ENCODE measurements at places on chromosomes 11 and 22.

DNA sequence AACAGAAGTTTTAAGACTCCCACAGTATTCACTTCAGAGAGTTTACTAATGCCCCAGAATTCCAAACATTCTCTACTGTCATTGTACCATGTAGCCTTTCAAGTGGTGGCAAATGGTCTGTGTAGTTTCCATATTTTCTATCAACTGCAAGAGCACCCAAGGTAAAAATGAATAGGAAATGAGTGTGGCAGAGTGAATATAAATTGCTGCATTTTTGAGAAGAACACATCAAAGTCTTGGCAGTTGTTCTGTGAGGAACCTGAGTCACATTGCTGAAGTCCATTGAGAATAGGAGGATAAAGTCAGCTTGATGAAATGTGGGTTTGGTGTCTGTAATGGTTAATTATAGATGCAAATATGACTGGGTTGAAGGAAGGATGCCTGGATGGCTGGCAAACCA, 193.6 kb downstream of the AASDHPPT start:
- DNase-seq = no peak

- no peak for DNase-seq
Observed at GRCh38 chr11:125378571-125378970, 117.5 kb downstream of the FEZ1 start.

GRCh38 chr11:66015454-66015881, 3.7 kb downstream of the CST6 start:
- DNase-seq = no peak

DNA sequence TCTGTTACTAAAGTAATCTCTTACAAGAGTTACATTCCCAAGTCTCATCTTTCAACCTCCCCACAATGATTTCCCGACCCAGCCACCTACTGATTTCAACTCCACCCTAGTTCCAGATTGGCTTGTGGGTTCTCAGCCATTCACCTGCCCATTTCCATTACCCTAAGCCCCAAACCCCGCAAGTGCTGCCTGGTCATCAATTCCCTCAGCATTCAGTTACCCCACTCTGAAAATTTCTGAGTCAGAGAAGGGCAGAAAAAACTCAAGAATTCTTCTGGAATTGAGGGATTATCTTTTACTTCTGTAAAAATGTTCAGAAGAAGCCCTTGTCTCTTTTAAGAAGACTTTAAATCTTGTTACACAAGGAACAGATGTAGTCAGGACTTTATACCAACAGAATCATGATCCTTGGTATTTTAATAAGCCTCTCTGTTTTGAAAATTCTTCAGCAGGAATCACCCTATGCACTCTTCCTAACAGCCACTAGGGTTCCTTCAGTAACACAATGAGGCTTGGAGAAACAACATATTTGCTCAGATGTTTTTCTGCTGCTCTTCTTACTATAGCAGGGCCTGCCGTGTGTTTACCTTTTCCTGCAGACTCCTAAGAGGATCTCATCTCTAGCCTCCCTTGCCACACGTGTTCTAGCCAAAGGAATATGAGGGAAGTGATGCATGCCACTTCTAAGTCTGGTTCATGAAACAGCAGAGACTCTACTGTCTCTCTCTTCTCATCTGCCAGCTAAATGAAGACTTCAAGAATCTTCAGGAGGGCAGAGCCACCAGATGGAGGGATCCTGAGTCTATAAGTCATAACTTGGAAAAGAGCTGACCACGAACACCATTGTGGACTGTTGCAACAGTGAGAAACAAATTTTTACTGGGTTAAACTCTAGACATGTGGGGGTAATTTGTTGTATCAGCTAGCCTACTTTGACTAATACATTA, 29.3 kb upstream of the PAMR1 start:
- peak; percentile 7 for DNase-seq

GRCh38 chr11:8066036-8066910, 14.7 kb upstream of the TUB start:
- DNase-seq = no peak

- DNase-seq = no peak
Observed at GRCh38 chr11:126878913-126879482, 121.6 kb downstream of the KIRREL3 start.

GRCh38 chr22:44542561-44543222, 44.7 kb upstream of the RTL6 start:
- DNase-seq = no peak

GRCh38 chr11:6237266-6237665, 1.6 kb upstream of the CNGA4 start:
- DNase-seq = no peak

GRCh38 chr11:44623731-44624491, 58.4 kb downstream of the CD82 start:
- DNase-seq = no peak

GRCh38 chr11:45666648-45667642, 1.5 kb upstream of the CHST1 start:
- DNase-seq = no peak

DNA sequence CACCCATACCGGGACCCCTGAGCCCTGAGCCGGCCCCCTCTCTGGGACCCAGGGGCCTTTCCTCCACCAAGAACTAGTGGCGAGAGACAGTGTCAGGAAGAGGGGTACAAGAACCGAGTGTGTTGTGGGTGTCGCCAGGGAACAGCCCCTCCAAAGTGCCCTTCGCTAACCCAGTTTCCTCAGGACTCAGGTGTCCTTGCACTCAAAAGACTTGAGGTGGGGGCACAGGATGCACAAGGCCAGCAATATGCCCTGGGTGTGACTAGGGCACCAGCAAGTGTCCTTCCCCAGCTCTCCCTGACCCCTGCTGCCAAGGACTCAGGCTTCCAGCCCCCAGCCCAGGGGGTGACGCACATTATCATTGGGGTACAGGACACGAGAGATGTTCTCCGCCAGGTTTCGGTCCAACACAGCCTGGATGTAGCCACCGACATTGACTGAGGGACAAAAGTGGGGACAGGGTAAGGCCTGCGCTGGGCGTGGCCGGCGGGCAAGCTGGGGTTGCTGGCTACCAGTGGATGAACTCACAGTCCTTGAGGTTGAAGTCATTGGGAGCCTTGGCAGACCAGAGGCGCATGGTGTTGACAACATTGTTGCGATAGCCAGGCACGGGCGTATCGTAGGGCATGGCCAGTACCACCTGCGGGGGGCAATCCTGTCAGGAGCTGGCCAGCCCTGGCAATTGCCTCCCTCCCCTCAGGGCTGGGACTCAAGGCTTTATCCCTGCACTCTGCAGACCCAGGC, 4.7 kb downstream of the PYGM start:
- no peak for DNase-seq

DNA sequence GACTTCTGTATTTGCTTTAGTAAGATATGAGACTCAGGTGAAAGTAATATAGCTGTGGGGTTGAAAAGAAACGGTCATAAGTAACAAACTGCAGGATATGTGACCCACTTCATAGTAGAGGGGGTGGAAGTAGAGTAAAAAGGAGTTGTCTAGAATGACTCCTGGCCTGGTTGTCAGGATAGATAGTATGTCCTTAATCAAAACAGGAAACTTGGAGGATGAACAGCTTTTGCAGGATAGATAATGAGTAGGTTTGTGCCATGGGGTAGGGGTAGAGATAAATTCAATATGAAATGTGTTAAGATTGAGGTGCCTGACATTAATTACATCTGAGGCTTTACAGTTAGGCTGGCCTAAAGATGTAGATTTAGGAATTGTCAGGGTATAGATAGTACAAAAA, 47.0 kb upstream of the B3GNT6 start:
- peak; percentile 22 for DNase-seq

- peak; percentile 49 for DNase-seq
Observed at GRCh38 chr11:71962428-71963038, 33.7 kb downstream of the RNF121 start.

GRCh38 chr11:10208131-10208575, 85.9 kb downstream of the SBF2 start:
- peak; percentile 74 for DNase-seq

DNA sequence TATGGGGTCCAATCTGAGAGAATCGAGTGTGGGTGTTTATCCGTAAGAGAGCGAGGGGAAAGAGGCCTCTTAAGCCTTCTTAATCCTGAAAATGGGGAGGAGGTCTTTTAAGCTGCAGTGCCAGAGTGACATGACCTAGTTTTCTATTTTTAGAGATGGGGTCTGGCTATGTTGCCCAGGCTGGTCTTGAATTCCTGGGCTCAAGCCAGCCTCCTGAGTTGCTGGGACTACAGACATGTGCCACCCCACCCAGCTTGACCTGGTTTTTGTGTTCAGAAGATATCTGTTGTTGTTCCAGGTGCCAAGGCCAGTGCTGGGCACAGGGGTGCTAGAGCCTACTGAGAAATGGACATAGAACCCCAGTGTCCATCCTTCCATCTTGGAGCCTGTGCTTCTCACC, 1.4 kb downstream of the BAD start:
- no peak for DNase-seq

GRCh38 chr11:120208001-120208441, 2.8 kb upstream of the OAF start:
- peak; percentile 61 for DNase-seq

- DNase-seq = no peak
Observed at GRCh38 chr11:35662061-35662648, 420 bp upstream of the TRIM44 start.

DNA sequence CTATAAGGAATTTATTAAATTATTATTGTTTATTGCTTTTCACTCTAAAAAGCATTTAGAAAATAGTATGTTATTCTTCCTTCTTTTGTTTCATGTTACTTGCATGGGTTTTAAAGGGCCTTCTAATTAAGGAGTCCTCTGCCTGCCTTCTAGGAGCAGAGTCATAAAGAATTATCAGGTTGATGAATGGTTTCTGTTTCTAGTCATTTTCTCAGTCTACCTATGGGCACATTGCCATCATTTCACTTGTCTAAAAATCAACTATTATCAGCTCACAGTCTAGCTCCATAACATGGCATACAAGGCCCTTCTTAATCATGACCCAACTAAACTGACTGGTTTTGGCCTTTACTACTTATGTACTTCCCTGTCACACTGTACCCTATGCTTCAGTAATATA, 16.2 kb downstream of the DYNC2H1 start:
- no peak for DNase-seq

DNA sequence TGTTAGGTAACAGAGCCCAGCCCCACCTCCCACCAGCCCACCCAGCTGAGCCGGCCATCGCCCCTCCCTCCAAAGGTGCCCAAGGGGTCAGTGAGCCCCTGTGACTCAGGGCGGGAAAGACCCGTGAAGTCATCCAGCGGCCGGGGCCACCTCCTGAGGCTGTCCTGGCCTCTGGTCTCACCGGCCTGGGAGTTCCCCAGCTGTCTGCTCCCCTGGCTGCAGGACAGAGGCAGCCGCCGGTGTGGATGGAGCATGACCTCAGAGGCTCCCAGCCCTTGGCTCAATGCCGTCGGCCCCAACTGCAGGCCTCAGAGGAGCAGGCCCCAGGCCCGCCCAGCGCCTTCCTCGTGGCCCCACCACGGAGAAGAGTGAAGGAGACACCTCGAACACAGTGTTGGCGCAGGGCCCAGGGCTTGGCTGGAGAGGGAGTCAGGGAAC, 28.7 kb downstream of the RPL3 start:
- DNase-seq = no peak

GRCh38 chr11:128802358-128802981, 64.6 kb downstream of the KCNJ1 start:
- DNase-seq = peak; percentile 39

GRCh38 chr11:127598476-127598875, 597.9 kb upstream of the KIRREL3 start:
- DNase-seq = peak; percentile 41

- DNase-seq = no peak
Observed at GRCh38 chr11:17876827-17877226, 136.0 kb downstream of the SERGEF start.

DNA sequence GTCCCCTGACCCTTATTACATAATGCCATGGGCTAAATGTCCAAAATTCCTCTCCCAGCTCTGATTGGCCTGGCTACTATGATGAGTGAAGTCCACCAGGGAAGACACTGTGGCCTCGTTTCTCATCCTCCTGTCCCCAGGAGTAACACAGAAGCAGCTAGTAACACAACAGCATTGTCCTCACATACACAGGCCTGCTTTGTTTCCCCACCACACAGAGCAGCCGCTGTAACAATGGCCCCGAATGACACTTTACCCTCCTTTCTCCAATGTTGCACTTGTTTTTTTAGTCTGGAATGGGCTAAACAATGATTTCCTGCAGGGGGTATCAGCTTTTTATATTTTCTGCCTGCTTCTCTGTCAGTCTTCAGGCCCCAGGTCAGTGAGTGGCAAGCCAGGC, at the start of gene PRR5L:
TSS of gene PRR5L (plus strand) at position 363 of the 400 bp plus-strand sequence. CDS start 104,834 bp downstream, outside the sequence.
- no peak for DNase-seq

- no peak for DNase-seq
Observed at GRCh38 chr22:22711532-22711913, 67.1 kb downstream of the GGTLC2 start.

DNA sequence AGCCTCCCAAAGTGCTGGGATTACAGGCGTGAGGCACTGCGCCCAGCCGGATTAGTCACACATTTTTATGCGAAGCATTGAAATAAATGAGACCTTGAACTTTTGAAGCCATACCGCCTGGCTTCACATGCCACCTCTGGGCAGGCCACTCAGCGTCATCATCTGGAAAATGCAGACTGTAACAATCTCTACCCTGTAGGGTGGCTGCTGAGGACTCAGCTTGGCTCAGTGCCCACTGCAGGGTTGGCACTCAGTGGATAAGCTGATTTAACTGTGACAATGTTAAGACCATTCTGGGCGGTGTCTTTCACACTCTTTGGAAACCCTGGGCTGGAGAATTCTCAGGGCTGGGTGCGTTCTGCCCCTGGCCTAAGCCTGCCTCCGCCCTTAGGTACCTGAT, 8.5 kb downstream of the SH3BP1 start:
- DNase-seq = peak; percentile 97

GRCh38 chr11:55658608-55659007, 3.4 kb upstream of the OR4C6 start:
- no peak for DNase-seq

DNA sequence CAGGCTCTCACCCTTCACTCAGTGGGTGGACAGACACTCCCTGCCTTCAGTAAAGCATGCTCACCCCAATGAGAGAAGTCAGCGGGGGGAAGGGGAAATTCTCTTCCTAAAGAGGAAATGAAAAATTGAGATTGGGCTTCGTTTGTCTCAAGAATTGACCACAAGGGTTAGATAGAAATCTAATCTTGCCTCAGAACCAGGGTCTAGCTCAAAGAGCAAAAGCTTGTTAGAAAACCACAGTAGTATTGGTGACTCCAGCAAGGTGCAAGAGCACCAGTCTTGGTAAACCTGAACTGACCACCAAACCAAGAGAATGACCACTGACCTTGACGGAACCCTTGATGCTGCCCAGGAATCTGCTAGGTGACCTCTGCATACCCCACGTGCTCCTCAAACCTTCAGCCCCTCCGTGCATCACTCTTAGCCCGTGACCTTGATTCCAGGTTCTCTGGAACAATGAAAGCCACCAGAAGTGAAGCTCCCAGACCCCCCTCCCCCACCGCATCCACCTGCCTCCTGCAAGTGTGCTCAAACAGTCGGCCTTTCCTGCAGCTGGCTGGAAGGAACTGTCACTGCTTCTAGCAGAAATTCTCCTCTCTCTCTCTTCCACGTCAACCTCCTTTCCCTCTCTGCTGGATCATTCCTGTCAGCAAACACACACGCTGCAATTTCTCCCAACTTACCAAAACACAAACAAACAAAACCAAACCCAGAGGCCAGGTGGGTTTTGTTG, 3.1 kb upstream of the TMA7B start:
- DNase-seq = peak; percentile 90

Measured in hematopoietic multipotent progenitor cell treated with erythropoietin and hydrocortisone succinate and interleukin-3 and kit ligand, for 6 days (in vitro differentiated cells).